ENCODE measurements at places on chromosomes 12 and 14.

DNA sequence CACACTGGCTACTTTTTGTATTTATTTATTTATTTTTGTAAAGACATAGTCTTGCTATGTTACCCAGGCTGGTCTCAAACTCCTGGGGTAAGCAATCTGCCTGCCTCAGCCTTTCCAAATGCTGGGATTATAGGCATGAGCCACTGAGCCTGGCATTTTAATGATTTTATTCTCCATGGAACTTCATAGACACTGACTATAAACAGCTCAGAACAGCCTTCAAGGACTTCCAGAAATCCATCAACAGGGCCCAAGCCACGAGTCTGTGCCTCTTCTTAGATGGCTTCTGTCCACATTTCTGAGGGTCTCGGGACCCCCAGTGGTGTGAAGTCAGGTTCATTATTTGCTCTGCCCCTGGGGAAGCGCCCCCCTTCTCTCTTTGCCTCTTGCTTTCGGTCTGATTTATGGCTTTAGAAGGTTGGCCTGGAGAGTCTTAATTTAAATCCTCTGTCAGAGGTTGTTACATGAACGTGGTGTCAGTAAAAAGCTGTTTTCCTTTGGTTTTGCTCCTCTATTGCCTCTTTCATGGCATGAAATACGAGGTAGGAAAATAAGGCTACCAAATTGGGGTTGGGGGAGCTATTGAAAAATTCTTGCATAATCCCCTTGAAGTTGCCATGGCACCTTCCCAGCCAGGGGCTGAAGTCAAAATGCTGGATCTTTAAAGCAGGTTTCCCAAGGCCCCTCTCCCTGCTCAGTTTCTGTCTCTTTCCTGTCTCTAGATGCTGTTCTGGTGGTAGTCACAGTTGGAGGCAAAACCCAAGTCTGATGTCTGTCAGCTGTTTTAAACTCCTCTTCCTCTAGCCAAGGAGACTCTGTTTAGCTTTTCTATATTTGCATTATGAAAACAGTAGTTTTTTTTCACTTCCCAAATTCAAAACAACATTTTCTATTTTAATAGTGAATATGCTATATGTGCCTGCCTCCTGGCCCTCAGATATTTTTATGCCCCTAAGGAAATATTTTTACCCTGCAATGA, 129.4 kb downstream of the SMOC1 start:
- no peak for DNase-seq

DNA sequence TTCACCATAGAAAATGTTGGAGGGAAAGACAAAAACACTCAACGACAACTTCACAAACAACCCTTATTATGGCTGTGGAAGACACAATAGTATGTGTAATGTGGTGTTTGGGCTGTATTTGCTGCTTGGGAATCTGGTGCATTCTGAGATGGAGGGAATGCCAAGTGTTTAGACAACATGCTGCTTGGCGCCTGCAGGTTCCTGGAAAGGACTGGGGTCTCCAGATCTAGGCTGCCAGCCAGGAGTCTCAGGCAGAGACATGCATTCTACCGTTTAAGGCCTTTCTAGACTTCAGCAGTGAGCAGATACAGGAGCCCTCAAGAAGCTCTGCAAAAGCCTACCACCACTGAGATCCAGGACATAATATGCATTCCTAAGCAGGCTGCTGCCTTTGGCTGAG, 418.7 kb downstream of the NRXN3 start:
- DNase-seq, result no peak

GRCh38 chr12:26062006-26062405, 62.8 kb downstream of the BHLHE41 start:
- no peak for DNase-seq

DNA sequence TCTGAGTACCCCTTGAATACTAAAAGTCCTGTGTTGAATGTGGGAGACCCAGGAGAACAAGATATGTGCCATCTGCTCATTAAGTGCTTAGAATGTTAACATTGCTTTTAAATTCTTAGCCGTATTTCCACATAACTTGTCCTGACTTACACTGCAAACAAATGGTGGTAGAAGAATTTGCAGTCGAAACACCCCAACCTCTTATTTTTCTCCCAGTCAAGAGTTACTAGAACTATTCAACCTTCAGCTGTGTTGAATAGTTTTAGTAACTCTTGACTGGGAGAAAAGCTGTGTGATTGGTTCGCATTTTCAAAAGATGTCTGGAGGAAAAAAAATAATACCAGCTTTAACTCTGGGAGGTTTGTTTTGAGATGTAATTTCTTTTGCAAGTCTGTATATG, 7.6 kb upstream of the SPX start:
- no peak for DNase-seq

GRCh38 chr14:50528000-50528399, 4.4 kb downstream of the MAP4K5 start:
- no peak for DNase-seq

DNA sequence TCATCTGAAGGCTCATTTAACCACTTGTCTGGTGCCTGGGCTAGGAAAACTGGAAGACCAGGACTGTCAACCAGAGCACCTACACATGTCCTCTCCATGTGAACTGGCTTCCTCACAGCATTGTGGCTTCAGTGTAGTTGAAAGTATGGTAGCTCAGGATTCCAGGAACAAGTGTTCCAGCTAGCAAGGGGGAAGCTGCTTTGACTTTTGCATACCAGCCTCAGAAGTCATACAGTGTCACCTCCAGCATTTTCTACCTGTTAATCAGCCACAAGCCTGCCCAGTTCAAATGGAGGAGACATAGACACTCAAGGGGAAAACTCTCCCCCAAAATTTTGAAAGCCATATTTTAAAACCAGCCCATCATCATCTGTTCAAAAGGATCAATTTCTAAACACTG, 212.8 kb upstream of the CAND1 start:
- DNase-seq, result no peak

GRCh38 chr12:116672842-116673516, 64.9 kb downstream of the SPRING1 start:
- peak; percentile 46 for DNase-seq

DNA sequence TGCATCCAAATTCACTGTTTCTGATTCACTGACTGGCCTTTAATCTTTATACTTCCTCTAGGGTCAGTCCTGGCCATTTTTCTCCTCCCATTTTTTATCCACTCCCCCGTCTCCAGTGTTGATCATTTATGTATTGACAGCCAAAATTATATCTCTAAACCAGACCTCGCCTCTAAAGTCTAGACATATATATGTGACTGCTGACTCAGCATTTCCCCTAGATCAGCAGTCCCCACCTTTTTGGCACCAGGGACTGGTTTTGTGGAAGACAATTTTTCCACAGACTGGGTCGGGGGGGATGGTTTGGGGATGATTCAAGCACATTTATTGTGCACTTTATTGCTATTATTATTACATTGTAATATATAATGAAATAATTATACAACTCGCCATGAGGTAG, 88.3 kb upstream of the DAAM1 start:
- no peak for DNase-seq

DNA sequence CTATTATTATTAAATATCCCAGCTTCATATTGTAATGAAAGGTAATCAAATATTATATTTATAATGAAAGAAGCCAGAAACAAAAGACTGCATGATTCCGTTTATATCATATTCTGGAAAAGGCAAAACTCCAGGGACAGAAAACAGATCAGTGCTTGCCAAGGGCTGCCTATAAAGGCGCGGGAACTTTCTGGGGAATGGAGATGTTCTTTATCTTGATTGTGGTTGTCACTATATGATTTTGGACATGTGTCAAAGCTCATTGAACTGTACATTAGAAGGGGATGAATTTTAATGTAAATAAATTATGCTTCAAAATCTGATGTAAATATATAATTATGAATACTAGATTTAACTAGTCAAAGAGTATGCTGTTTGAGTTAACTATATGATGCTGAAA, 115.4 kb upstream of the KRAS start:
- no peak for DNase-seq

DNA sequence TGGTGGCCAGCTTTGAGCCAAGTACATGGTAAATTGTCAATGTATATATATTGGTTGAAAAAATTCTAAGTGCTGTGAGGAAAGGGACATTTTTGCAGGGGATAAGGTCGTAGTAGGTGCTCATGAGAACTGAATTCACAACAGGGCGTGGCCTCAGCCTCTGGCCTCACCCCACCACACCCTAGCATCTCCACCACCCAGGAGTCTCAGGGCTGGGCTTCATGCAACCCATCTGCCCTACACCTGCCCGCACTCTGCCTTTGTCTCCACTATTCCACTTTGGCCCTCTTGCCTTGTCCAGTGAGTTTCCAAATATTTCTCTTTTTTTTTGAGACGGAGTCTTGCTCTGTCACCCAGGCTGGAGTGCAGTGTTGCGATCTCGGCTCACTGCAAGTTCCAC, 22.1 kb upstream of the AQP2 start:
- no peak for DNase-seq

DNA sequence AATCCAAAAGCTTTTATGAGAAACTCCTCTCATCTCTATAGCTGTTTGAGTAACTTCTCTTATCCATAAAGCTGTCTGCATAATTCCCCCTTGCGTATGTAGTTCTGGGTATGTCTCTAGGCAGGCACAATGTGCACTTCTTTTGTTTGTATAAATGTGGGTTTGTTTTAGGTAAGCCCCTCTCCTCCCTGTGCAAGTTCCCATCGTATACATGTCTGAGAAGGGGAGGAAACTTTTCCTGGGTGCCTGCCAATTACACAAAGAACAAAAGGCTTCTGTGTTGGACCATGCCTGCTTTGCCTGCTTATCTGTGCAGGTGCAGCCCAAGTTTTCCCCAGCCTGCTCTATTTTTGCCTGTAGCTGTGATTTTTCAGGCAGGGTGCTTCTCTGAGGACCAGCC, 96.7 kb downstream of the CCER1 start:
- DNase-seq, result no peak

- no peak for DNase-seq
These were observed 19.8 kb upstream of the SNAPC1 start for GRCh38 chr14:61742371-61742770.

DNA sequence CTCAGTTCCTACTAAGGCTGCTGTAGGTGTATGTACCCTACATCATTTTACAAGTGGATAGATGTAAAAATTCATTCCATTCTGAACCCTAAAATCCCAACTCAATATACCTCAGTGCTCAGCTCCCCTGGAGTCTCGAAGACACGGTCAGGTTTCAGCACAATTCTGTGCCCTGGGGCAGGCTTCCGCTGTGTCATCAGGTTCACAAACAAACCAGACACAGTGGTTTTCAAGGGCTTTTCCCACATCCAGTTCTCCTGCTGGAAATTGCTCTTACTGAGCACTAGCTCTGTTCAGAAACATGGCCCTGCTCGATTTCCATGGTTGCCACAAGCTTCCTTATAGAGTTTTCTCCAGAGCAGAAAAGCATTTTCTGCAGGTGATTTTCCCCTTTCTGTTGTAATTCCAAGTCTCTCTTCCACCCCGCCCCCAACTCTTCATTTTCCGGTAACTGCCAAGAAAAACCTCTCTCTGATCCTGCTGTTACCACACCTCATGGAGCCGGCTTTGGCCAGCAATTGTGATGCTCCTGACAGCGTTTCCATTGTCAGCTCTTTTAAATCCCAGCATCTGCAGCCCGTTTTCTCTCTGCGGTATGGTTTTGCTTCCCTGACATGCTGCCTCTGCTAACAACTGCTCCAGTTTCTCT, 483.0 kb upstream of the CCDC196 start:
- DNase-seq, result no peak

GRCh38 chr14:95609398-95609990, 74.6 kb downstream of the GLRX5 start:
- DNase-seq, result no peak

GRCh38 chr12:113374823-113375428, 16.5 kb downstream of the PLBD2 start:
- no peak for DNase-seq

DNA sequence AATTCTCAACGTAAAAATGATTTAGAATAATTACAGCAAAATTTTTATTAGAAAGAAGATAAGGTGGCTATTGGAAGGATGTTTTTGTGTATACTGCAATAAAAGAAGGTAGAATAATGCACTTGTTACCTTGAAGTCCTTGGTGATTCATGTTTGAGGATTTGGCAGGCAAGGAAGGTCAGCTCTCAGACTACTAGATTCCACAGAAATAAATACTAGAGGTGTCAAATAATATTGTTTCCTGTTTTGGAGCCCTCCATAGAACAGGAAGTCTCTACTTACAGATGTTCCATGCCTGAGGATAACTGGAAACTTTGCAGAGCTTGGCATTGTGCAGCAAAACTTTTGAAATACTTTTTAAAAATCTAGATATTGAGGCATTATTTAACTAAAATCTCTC, 284.3 kb upstream of the SYT1 start:
- DNase-seq, result no peak

DNA sequence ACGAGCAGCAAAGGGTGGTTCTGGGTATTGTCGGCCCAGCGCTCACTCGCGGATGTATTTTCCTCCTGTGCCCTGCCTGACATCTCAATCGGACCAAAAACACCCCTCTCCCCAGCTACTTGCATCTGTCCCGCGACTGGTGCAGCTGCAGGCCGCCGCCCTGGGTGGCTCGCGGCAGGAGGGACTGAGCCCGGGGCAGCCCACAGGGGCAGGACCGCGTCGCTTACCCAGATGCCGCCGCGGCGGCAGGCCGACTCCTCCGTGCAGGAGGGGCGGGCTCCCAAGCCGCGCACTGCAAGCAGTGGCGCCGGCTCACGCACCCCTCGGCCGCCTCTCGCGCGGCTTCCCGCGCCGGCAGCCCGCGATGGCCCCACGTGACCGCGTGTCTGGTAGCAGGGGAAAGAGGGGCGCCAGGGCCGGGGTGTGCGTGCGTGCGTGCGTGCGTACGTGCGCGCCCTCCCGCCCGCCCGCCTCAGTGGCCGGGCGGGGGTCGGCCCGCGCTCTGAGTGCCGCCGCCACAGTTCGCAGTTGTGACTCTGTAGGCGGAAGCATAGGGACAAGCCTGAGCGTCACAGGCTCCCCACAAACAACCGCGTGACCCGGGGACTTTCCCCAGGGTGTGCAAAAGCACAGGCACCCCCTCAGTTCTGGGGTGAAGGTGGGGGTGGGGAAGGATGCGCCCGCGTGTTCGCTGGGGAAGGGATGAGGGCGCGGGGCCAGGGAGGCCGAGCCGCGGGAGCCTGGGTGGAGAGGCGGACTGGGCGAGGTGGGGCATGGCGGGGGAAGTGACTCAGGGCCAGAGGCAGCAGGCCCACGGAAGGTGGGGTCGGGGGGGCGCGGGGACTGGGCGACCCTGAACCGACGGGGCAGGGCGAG, at the start of gene ZBTB25:
Gene ZBTB25 (minus strand): TSS at position 405 of the 876 bp plus-strand sequence. CDS start 13,305 bp downstream, outside the sequence.
- DNase-seq, result peak; percentile 97

GRCh38 chr12:26274441-26275312, 79.3 kb downstream of the SSPN start:
- peak; percentile 6 for DNase-seq

- DNase-seq, result no peak
These were observed 37.8 kb upstream of the FICD start for GRCh38 chr12:108477055-108477880.

- no peak for DNase-seq
These were observed 13.0 kb downstream of the KMT5A start for GRCh38 chr12:123396954-123397353.

- no peak for DNase-seq
These were observed 92.6 kb upstream of the TMPO start for GRCh38 chr12:98422812-98423211.

DNA sequence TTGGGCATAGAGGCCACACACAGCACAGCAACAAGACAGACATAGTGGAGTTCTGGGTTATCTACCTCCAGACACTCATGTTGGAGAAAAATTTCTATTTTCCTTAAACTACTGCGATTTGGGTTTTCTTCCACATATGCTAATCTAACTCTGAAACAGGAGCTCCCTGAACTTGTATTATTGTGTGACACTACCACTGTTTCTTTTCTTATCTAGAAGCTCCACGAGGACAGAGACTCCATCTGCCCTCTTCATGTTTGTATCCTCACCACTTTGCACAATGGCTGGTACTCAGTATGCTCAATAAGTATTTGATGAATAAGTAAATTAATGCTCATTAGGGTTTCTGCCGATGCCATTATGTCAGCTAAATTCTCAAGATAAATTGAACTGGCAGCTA, 218.6 kb downstream of the PAX9 start:
- DNase-seq, result no peak

- DNase-seq, result no peak
These were observed 148.7 kb downstream of the ETV6 start for GRCh38 chr12:11798006-11798708.
